ENCODE measurements at places on chromosomes 6 and 20.

DNA sequence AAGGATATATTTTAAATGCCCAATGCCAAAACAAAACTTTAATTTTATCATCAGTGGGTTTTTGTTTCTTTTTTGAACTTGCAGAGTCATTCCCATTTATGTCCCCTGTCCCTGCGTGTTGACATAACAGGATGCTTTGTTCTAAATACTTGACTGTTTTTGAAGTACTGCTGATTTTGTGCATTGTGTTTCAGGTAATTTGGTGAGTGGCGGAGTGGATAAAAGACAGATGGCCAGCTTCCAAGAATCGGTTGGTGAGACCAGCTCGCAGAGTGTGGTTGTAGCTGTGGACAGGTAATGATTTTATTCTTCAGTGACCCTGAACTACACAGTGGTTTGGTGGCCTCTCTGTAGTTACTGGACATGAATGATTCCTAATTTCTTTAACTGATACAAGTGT lies 50.5 kb upstream of the CSE1L start:
- no peak for DNase-seq

DNA sequence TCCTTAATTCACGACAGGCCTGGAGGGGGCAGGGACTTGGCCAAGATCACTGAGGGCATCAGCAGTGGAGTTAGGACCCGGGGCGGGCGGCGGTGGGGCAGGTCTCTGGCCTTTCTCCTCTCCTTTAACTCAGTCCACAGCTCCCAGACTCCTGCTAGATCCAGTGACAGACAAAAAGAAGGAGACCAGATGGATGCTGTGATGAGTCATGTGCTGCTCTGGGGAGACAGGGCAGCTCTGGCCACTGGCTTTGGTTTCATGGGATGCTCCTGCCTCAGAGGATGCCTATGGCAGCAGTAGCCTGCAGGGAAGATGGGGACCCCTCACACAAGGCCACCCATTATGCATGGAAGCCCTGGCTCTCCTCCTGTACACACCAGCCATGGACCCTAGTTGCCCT lies 20.5 kb downstream of the EPB41L1 start:
- no peak for DNase-seq

- DNase-seq: no peak
Observed at GRCh38 chr6:128425856-128426255, 94.5 kb downstream of the PTPRK start.

DNA sequence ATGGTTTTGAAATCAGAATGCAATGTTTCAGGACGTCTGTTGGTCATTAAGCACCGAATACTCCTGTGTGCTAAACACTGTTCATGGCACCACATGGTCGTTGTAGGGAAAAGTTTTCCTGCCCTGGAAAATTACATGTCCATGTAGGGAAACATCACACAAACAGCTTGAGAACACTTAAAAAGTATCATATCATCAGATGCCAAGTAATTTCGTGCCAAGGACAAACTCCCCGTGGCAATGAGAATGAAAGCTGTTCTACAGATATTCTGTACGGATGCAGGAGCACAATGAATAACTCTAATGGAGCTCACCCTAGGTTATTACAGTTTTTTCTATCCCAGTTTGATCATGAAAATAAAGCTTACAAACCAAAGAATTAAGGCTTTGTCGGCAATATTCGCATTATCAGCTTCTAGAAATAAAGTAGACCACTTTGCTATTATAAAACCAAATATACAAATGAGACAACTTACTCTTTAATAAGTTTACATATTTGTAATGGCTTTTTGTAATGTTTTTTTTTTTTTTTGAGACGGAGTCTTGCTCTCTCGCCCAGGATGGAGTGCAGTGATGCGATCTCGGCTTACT lies 4.6 kb upstream of the DST start:
- no peak for DNase-seq

GRCh38 chr6:122788663-122789181 lies 336 bp upstream of the SMPDL3A start:
- no peak for DNase-seq

DNA sequence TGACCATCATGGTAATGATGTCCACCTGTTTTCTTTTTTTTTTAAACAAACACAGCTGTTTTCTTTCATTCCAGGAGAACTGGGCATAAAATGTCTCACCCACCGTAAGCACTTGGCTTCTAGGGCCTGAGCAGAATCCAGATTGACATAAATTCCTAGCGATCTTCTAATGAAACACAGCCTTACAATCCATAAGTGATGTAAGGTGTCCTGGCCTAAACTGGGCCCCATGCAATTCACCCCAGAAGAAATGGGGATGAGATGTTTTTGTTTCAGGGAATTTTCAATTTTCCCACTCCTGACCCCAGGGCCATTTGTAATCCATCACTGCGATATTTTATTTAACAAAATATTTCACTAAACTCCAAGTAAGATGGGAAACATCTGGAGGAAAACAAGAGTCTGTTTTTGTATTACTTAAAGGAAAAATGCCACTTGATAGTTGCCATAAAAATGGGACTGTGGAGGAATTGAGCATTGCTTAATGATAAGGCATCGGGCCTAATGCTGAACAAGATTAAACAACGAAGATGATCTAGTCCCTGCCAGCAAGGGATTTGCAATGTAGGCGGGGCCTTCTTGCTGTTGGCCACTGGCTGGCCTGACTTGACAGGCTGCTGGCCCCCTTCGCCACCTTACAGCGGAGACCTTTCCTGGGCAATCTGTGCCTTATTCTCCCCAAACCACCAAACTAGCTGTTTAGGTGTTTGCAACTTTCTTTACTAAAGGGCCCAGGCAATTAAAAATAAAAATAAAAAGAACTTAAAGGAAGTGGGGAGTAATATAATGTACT lies 183.7 kb downstream of the CD109 start:
- no peak for DNase-seq

- DNase-seq: no peak
Observed at GRCh38 chr6:16265351-16266341, 27.3 kb downstream of the GMPR start.

DNA sequence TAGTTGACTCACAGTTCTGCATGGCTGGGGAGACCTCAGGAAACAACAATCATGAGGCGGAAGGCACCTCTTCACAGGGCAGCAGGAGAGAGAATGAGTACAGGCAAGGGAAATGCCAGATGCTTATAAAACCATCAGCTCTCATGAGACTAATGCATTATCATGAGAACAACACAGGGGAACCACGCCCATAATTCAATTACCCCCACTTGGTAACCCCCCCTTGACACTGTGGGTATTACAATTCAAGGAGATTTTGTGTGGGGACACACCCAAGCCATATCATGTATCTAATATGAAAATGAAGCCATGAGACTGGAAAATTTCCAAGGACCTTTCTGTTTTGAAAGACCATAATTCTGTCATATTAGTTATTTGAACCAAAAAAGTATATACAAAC lies 342.4 kb upstream of the PLCB4 start:
- DNase-seq: no peak

DNA sequence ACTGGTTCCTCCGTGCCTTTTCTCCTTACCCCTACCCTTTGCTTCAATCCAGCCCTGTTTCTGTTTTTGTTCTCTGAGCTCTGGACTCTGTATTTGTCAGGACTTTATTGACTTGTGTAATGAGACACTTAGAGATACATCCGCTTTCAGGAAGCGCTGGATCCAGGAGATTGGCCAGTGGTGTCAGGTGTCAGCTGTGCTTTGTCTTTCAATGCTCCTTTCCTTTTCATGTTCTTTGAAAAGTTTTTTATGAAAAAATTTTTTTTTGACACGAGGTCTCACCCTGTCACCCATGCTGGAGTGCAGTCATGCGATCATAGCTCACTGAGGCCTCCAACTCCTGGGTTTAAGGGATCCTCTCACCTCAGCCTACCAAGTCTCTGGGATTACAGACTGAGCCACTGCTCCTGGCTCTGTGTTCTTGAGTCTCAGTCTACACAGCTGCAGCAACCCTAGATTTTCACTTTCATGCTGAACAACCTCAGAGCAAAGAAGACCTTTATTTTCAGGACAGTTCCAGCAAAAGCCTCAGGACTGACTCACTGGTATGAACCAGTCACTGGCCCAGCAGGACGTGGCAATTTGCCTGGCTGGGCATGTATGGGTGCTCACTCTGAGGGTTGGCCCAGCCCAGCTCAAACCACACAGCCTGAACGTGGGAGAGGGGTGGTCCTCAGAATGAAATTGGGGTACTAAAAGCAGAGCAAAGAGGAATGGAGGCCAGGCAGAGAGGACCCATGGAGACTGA lies 108.5 kb downstream of the DHX35 start:
- no peak for DNase-seq

DNA sequence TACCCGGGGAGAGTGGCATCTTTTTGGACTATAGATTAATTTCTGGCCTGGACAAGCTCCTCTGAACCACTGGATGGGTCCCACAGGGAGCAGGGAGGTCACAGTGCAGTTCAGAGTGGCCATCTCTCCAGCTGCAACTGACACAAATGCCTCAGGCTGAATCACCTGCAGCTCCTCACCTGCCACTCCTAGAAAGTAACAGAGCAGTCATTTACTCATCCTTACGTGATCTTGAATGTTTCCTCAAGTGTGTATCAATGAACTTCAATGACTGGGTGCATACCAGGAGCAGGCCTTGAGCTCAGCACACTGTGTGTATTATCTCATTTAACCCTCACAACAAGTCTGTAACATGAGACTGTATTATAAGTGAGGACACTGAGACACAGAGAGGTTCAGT lies 40.0 kb upstream of the SIRPG start:
- DNase-seq: no peak

DNA sequence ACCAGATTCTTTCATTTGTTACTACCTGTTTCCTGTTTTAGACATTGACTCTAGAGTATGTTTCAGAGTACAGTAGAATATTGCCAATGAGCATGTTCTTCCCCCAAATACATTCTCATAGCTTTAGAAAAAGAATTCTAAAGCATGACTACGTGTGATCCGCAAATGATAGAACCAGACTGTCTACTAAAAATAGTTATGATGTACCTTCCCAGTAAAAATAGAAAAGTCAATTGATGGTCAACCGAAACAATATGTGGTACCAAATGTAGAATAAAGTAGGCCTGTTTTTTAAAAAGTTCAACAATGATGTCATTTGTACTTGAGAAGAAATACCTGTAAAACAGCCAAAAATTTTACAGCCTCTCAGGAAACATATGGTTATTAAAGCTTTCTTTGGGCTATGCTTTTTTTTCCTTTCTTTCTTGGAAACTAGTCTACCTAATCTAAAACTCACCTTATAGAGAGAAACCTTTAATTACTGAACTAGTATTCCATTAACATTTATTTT lies 130.1 kb upstream of the MTHFD1L start:
- no peak for DNase-seq

DNA sequence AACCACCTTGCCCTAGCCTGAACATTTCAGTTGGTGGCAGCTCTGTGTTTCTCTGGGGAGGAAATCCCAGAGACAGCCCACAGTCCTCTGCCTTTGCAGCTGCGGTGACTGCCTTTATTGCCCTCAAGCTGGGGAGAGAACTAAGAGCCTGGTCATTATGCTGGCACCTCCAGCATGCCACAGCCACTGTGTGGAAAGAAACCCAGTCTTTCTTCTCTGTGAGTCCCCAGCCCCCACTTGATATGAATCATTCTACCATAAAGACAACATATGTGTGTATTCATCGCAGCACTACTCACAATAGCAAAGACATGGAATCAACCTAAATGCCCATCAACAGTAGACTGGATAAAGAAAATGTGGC lies 82.3 kb upstream of the RNF217 start:
- no peak for DNase-seq

DNA sequence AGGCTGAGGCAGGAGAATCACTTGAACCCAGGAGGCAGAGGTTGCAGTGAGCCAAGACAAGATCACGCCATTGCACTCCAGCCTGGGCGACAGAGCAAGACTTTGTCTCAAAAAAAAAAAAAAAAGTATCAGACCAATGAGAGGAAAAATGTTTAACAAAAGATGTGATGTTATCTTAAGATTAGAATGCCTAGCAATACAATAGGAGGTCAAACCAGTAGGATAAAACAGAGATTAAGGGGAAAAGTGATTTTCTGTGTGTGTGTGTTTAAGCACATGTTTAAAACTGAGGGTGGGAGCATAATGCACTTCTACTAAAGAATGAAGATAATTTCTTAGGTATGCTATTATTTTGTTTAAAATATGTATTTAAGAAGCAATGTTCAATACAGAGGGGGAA lies 17.9 kb downstream of the COL19A1 start:
- DNase-seq: no peak

- no peak for DNase-seq
Observed at GRCh38 chr20:57756921-57757320, 47.1 kb upstream of the PMEPA1 start.

- no peak for DNase-seq
Observed at GRCh38 chr6:37727996-37728395, 30.3 kb upstream of the MDGA1 start.

DNA sequence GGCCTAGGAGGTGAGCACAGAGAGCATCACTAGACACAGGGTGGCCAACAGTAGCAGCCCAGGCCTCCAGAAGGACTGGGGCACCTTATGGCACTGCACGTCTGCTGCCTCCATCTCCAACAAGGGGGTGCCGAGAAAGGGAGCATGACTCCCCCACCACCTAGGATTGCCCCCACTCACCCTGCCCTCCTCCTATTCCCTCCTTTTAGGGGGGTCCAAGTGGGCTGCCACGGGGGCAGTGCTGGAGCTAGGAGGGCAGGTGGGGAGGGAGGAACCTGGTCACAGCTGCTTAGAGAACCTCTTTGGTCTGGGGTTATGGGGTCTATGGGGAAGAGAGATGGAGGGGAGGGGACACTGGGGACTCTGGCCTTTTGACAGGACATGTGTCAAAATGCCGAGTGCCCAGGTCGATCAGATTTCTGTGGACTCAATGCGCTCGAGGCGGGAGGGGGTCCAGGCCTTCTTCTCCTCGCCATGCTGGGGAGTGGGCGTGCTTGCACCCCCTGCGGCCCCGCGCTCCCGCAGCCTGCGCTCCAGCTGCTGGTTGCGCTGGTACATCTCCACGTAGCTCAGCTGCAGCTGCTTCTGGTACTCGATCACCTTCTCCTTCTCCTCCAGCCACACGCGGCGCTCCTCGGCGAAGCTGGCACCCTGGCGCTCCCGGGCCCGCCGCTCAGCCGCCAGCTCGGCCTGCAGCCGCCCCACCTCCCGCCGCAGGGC lies 4.5 kb upstream of the FASTKD5 start:
- DNase-seq: no peak

- no peak for DNase-seq
Observed at GRCh38 chr6:10610289-10610688, 84.1 kb downstream of the C6orf52 start.

DNA sequence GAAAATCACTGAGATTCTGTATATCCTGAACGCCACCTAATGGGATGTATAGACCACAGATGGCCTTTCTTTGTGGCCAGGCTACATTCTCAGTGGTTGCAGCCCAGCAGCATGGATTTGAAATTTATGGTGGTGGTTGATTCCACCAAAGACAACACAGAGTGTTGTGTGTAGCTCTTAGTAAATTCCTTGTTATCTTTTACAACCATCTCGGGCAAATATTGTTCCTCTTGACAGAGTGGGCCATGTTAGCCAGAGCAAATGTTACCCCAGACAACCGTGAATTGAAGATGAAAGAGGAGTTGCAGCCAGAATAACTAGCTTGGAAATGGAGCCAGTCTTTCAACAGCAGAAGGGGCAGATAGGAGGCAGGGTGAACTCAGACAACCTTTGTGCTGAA lies 39.5 kb downstream of the SLC24A3 start:
- DNase-seq: no peak

All from activated naive CD4-positive, alpha-beta T cell treated with anti-CD3 and anti-CD28 coated beads, Interleukin-2, amount 50 U/mL, for 16 hours (primary cell).